ENCODE measurements at places on chromosomes 4 and X.

DNA sequence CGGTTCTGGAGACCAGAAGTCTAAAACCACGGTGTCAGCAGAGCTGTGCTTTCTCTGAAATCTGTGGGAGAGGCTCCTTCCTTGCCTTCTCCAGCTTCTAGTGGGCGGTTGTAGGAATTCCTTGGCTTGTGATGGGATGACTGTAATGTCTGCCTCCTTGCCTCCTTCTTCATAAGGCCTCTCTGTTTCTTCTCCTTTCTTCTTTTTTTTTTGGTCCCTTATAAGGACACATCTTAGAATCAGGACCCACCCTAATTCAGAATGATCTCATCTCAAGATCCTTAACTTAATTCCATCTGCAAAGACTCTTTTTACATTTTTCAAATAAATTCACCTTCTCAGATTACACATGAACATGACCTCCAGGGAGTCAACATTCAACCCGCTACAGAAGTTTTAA, 186.9 kb downstream of the STK32B start:
- peak; percentile 28 for DNase-seq

DNA sequence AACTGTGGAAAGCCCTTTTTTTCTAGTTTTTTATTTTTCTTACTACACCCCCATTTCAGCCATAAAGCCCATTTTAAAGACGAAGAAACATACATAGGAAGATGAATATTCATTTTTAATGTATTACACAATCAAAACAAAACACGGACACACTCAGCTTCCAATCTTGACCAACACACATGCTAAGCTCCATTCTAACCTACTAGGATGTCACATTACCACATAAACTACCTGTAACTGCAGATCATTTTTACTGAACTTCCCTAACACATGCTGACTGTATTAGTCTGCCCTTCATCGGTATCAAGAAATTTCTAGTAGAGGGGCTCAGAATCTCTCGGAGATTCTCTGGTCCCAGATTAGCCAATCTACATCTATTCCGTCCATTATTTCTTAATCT, 1.8 kb downstream of the CCNI start:
- no peak for DNase-seq

GRCh38 chrX:23732704-23733103, 10.4 kb downstream of the ACOT9 start:
- DNase-seq: no peak

- DNase-seq: peak; percentile 39
These were observed 4.3 kb upstream of the PLAC8 start for GRCh38 chr4:83118869-83119268.

- DNase-seq: no peak
These were observed 40.9 kb downstream of the NEK1 start for GRCh38 chr4:169571435-169571834.

DNA sequence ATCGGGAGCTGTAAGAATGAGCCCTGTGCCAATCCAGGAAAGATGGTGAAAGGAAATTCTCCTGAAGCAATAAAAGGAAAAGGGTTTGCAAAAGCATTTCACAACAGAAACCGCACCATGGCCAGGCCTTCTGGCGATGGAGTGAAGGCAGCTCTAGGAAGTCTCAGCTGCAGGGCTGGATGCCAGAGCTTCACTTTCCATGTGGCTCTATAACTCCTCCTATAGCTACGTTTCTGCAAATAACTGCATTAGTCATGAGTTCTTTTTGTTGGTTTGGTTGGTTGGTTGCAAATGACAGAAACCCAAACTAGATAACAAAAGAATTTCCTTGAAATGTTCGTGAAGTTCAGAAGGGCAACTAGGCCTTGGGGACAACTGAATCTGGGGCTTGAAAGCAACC, 84.6 kb downstream of the RELL1 start:
- peak; percentile 79 for DNase-seq

DNA sequence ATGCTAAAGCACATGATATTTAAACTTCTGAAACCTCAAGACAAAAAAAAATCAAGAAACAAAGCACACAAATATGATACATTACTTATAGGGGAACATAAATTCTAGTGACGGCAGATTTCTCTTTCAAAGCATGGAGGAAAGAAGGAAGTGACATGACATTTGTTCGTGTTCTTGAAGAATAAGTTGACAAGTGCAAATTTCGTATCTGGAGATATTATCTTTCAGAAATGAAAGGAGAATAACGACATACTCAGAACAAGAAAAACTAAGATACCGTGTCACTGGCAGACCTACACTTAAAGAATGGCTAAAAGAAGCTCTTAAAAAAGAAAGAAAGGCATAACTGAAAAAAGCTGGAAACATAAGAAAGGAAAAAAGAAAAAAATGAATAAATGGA, 16.6 kb downstream of the CENPVL2 start:
- no peak for DNase-seq

- DNase-seq: peak; percentile 20
These were observed 252.0 kb downstream of the FBXW7 start for GRCh38 chr4:152283801-152284470.

- DNase-seq: peak; percentile 67
These were observed 42.9 kb downstream of the EVC start for GRCh38 chr4:5753766-5754528.

GRCh38 chrX:155262970-155263754, 1.1 kb downstream of the RAB39B start:
- DNase-seq: no peak

DNA sequence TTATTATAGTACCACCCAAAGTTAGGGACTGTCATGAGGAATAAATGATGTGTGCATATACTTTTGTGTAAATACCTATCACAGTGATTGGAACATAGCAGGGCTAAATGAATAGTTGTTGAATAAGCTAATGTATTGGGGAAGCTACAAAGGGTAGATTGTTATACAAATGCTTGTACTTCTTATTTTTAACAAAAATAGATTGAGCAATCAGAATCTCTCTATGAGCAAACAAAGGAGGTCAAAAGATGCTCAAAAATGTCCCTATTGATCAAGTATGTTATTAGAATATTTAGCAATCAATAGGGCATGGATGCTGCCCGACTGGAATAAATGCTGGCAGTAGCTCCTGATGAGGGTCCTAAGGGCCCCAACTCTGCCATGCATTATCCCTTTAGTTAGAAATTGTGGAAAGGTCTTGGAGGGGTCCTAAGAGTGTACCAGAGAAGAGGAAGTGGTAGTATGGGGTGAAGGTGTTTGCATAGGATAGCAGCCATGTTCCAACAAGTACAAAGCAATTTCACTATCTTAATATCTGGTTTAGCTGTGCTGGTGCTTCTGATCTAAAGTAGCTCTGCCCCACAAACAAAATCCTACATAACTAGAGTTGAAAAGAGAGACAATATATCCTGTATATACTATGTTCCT, 33.1 kb upstream of the TAPT1 start:
- no peak for DNase-seq

Data from fibroblast of upper back skin (primary cell).